ENCODE measurements at places on chromosomes 7 and 10.

DNA sequence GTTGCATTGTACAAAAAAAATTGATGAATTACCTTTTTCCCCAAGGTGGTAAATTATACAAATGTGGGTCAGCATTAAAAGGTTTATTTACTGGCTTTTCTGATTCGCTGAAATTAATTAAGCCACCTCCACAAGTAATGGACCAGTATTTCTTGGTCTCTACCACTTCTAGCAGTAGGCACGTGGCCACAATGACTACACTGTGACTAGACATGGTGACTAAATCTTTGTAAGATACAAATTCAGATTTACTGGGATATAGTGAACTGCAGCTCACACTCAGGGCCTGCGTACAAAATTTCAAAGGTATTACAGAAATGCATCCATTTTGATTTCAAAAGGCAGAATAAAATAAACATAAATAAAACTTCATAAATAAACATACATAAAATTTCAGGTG, 10.9 kb downstream of the HPSE2 start:
- DNase-seq = no peak

DNA sequence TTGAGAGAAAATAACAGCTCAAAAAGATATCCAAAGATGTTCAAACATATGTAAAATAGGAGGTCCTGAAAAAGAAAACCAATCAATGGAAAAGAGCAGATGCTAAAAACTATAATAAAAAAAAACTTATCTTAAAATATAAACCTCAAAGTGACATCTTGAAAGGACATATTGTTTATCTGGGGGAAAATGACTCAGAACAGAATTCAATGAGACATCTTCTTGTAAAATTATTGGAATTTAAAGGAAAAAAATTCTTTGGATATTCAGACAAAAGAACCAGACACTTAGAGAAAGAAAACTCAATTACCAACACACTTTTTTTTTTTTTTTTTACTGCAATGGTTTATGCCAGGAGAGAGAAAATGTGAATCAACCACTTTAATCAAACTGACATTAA, 58.9 kb downstream of the NAMPT start:
- no peak for DNase-seq

DNA sequence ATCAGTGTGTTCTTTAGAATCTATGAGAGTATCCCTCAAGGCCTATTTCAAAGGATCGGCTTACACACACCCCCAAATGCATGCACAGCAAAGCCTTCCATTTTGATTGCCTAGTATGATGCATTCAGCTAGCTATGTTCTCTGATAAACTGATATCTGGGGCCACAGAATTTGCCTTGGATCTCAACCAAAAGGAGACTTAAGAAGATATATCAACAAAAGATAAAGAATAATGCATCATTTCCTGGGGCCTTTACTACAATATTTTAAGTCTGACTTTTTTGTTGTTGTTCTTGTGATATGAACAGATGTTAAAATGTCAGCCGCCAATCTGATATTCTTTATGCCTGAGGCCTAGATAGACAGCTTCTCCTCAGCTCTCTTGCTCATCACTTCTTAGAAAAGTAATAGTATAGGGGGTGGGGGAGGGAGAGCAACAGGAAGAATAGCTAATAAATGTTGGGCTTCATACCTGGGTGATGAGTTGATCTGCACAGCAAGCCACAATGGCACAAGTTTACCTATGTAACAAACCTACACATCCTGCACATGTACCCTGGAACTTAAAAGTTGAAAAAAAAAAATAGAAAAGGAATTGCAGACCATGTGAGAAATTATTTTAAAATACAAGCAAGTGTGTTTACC, 792.9 kb upstream of the GHITM start:
- no peak for DNase-seq

DNA sequence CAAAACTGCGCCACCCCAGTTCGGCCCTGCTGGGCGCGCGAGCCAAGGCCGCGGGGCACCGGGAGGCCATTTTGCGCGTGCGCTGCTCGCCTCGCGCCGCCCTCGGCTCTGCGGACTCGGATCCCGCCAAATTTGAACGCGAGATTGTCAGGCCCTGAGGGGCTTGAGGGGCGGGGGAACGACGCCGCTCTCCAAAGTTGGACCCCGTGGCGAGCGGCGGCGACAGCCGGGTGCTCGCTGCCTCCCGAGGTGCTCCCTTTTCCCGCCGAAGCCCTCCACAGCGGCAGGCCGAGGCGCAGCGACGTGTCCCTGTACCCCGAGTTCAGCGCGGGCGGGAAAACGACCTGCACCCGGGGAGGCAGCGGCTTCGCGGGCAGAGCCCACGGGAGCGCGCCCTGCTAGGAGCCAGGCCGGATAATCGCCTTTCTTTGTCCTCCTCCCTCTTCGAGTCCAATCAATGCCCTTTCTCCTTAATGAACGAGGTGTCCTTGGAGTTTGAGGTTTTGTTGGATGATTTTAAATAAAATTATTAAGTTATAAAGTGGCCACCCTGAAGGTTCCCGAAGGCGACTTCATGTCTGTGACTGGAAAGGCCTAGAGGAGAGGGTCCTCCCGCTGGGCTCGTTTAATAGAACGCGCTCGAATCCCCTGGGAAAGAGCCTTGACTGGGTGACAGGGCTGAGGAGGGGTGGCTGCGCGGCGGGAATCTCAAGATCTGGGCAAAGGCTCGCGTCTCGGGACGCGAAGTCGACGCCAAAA, 10.7 kb upstream of the SPAG6 start:
- no peak for DNase-seq

GRCh38 chr7:6238309-6238925, 34.0 kb downstream of the CYTH3 start:
- DNase-seq = no peak

DNA sequence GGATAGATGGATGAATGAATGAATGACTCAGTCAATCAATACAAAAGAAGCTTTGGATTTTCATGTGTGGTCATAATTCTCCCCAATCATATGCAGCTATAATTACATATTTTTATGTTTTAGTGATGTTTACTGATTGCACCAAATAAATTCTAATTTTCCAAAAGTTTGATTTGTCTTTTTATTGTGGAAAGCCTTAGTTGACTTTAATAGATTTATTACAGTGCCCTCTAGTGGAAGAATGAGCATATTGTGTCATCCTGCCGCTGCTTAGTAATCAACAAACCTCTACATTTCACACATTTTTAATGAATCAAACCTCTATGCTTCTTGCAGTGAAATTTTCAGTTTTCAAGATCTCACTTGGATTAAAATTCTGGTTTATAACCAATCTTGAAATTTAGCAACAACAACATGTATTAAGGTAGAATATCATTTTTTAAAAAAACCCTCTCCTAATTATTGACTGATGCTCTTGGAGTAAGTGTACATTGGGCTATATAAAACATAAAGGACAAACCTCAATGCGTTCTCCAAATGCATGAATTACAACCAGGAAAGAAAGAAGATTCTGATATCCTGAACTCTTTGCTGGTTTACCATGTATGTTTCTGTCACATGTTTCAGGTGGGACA, 55.6 kb upstream of the PNLIP start:
- no peak for DNase-seq

DNA sequence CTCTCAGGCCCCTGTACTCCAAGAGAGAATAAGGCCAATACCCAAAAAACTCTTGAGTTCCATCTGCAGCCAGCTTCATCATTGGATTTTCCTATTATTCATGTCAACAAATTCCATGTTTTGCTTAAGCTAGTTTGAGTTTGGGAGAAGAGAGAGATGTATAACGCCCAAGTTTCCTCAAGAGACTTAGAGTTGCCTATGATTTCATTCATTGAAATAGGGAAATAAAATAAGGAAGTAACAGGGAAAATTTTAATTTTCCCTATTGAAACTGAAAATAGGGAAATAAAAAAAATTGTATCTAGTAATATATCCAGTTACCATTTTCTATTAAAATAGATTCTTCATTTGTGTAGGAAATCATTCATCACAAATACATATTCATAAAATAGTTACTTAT, 66.5 kb upstream of the SVIL start:
- no peak for DNase-seq

DNA sequence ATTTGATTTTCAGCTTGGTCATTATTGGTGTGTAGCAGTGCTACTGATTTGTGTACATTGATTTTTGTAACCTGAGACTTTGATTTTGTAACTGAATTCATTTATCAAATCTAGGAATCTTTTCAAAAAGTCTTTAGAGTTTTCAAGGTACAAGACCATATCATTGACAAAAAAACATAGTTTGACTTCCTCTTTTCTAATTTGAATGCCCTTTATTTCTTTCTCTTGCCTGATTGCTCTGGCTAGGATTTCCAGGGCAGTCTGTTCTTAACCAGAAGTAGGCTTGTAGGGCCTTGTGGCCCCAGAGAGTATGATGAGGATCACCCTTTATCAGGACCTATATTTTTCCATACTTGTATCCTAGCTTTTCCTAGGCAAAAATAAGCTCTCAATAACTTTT, 234.5 kb upstream of the FZD1 start:
- no peak for DNase-seq

DNA sequence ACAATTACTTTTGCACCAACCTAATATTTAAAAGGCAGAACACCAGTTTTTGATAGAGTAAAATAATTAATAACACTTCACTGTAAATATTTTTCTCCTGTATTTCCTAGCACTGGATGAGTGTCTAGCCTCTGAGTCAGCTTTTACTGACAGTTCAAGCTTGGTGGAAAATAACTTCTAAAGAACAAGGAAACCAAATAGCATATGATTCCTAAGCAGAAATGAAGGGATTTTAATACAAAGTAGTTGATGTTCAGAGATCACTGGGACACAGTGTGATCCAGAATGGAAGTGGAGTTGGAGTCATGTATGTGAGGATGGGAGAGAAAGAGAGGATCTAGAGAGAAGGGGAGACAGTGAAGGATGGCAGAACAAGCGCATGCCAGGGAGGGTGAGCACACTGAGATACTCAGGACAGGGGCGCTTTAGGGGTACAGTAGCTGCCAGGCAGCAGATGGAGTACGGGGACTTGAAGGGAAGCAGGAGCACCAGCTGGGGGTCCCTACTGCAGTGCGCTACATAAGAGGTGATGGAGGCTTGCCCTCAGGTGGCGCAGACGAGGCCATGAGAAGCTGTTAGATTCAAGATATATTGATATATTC, 117.9 kb upstream of the KLF6 start:
- no peak for DNase-seq

DNA sequence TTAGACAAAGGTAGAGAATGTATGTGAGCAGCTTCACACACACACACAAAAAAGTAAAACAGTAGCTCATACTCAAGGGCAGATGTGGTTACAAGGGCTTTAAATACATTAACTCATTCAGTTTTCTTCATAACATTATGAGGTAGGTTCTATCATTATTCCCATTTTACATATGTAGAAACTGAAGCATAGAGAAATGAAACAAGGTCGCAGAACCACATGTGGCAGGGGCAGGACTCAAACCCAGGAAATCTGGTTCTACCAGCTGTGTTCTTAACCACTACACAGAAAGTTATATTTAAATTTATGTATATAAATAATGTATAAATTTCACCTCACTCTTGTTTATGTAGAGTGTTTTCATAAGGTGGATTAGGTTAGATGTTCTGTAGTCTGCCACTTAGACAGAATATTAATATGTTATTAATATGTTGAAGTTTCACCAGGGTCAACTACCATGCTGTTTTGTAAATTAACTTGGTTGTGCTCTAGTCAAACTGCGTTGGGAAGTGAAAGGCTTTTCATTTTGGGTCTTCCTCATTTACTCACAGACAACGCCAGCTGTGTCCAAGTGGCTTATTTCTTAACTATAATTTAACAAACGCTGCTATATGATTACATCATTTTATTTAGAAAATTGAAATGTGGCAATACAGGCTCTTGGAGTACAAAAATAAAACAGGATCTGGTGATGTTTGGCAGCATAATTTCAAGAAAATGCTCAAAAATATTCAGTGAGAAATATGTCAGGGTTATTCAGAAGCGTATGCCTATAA, 138.4 kb downstream of the MDFIC start:
- no peak for DNase-seq

- DNase-seq = no peak
Observed at GRCh38 chr7:7251742-7252141, 69.4 kb downstream of the C1GALT1 start.

DNA sequence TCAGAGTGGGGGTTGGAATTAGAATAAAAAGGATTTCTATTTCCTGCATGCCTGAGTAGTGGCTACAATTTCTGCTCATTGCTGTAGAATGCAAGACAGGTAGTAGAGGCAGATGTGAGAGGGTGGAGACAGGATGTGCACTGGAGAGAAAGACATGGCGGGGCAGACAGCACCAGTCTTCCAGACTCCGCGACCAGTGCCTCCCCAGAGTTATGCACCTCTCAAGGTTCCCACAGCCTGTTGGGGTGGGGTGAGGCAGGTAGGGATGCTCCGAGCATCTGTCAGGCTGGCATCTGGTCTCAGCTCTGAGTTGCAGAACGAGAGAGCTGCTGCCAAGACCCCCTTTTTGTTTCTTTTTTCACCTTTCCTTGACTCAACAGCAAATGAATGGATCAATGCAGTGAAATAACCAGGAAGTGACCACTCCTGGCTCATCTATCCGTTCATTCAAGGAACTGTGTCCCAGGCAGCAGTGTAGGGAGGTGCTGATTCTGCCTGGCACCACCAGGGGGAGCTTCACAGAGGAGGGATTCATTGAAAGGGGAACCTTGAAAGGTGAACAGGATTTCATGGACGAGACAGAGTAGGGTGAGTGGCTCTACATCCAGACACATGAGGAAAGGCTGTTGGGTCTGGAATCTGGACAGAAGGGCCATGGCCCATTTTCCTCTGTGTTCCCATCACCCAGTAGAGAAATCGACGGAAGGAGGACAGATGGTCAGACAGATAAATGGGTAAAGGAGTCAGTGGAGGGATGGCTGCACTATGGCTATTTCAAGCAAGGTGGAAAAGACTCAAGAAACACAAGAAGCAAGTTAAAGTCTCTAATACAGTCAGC, 17.2 kb upstream of the SLC18A3 start:
- no peak for DNase-seq

- no peak for DNase-seq
Observed at GRCh38 chr10:9331583-9332008, 1277.1 kb downstream of the GATA3 start.

GRCh38 chr10:969473-970150, 18.6 kb upstream of the GTPBP4 start:
- no peak for DNase-seq

DNA sequence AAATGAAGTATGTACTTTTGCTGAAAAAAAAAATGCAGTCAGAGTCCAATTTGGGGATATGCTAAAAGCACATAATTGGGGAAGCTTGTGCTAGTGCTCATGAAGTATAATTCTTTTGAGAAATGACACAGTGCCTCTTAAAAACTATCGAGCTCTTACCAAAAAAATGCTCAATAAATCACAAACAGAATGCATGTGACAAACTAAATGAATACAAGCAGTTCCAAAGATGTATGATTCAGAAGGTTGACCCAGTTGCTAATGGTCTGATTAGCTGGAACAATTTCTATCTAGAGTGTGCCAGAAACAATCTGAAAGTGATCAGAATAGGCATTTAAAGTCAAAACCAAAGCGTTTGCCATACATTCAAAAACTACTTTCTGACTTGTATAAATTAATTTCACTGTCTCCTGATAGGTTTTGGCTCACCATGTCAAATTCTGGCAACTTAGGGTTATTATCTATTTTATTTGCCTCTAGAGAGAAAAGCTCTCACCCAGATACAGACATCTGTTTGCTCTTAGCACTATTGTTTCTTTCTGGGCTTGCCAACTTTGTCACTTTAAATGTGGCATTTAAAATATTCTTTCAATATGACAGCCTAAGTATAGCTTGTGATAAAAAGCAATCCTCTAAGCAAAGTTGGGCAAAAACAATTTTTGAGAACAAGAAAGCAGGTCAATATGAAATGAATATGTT, 114.7 kb upstream of the AHR start:
- DNase-seq = no peak

- DNase-seq = no peak
Observed at GRCh38 chr7:155198901-155199845, 98.5 kb upstream of the INSIG1 start.
